ENCODE measurements at places on chromosomes 7 and 10.

GRCh38 chr7:38339953-38340819, 66.8 kb upstream of the TARP start:
- DNase-seq, result no peak

DNA sequence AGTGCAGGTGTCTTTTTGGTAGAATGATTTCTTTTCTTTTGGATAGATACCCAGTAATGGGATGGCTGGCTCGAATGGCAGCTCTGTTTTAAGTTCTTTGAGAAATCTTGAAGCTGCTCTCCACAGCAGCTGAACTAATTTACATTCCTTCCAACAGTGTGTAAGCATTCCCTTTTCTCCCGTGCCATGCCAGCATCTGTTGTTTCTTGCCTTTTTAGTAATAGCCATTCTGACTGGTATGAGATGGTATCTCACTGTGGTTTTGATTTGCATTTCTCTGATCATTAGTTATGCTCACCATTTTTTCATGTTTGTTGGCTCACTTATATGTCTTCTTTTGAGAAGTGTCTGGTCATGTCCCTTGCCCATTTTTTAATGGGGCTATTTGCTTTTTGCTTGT, 486.3 kb downstream of the GALNT17 start:
- DNase-seq, result no peak

- DNase-seq, result no peak
Observed at GRCh38 chr10:127300868-127301321, 104.5 kb upstream of the INSYN2A start.

DNA sequence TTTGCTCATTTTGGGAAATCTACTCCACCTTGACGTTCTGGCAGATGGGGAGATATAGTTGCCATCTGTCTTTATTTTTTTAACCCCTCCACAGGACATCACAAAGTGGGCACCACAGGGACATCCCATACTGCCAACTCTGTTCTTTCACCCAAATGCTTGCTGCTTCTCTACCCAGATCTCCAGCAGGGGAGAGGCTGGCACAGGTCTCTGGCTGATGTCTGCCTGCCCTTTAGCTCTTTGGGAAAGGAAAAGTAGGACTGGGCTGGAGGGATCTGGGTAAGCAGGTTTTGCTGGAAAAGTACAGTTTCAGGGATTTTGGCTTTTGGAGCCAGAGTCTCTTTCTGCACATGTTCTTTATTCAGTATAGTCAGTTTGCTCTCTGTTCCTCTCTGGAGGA, 156.7 kb downstream of the ANLN start:
- no peak for DNase-seq

DNA sequence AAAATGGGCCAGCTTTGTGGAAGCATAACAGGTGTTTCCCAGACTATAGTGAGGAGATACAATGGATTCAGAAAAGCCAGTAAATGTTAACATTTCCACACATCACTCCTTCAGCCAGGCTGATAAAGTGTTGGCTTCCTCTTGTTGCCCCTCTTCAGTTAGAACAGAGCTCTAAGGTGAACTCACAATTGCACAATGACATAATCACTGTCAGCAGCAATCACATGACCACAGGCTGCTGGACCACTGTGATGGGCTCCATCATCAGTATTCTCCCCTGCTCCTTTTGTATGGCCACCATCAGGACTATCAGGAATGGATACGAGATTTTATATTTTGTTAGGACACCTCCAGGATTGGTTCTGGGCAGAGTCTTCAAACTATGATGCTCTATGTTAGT, 849.4 kb upstream of the GHITM start:
- no peak for DNase-seq

- DNase-seq, result no peak
Observed at GRCh38 chr10:115555887-115556402, 462.8 kb downstream of the ATRNL1 start.

DNA sequence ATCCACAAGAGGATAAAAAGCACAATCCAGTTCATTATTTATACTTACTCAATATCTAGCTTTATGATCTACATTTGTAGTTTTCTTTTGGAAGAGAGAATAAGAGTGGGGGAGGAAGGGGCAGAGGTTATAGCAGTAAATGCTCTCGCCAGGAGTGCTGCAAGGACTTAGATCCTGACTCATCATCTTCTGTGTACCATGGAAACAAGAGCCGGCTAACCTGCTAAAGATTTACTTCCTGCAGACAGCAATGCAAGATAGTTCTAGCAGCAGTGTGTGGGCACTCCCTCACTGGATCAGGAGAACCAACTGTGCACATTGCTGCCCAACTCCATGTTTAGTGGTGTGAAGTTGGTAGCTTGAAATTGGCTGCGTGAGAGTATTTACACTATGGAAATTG, 47.7 kb upstream of the TRIL start:
- no peak for DNase-seq

Measured in esophagus squamous epithelium (tissue), 5 donors.